Spinal cord (tissue), 10 donors: ENCODE measurements at places on chromosomes 3 and 15. TPM values are rescaled to one million over a fixed set of nuclear protein-coding genes. Genes with fewer than 3 reads are reported as not detected.

- H3K4me1 ChIP-seq = no peaks in the 10 kb centered on the region
- H3K4me3 ChIP-seq = no peak overlapping the region
- H3K36me3 ChIP-seq = no peaks in the 10 kb centered on the region
These were observed 86.6 kb downstream of the FMN1 start for GRCh38 chr15:33107950-33108349.

DNA sequence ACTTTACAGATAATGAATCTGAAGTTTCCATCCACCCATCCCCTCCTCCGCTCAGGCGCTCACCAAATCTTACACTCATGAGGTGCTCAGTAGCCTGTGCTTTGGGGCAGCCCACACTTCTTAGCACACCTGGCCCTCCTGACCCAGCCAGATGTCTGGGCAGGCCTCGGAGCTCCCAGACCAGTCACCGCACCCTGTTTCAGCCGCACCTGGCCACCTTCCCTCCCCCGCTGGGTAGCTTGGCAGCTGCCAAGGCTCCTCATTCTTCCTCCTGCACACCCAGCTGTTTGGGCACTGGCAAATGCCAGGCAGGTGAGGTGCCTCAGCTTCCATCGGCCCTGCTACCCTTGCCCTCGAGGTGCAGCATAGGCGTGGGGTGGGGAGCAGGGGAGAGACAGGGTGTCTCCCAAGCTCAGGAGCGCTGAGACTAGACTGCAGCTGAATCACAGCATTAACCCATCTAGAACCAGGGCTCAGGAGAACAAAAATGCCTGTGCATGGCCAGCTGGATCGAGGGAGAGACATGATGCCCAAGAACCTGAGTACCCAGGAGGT is 45.8 kb downstream of the CDC25A start:
- no peak overlapping the region for H3K4me3 ChIP-seq
- peaks cover 3% of the 10 kb centered on the region for H3K4me1 ChIP-seq
- no peak overlapping the region for H3K27ac ChIP-seq
- H3K36me3 ChIP-seq = no peaks in the 10 kb centered on the region

Gene PEX11A
- total RNA-seq = 15.3 TPM

Gene LRRC3B
- total RNA-seq = 24.8 TPM

Gene OR5H2
- total RNA-seq = not detected
